ENCODE measurements at places on chromosomes 1 and 21.

- peak; percentile 77 for DNase-seq
Observed at GRCh38 chr1:8439015-8439702, 121.2 kb downstream of the SLC45A1 start.

DNA sequence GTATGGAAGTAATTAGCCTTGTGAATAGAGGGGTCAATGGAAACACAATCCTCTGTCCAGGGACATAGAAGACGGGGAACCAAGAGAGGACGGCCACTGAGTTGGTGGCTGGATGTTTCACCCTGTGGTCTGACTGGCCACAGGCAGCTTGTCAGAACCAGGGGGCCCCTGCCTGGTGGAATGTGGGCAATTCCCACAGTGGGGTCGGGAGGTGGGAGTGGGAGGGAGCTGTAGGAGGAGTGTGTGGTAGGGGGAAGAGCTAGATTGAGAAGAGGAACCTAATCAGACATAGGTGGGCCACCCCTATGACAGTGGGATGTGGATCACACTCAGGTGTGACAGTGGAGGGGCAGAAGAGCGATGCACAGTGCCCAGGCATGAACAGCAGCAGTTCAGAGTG is 31.3 kb downstream of the TRIM62 start:
- DNase-seq, result no peak

DNA sequence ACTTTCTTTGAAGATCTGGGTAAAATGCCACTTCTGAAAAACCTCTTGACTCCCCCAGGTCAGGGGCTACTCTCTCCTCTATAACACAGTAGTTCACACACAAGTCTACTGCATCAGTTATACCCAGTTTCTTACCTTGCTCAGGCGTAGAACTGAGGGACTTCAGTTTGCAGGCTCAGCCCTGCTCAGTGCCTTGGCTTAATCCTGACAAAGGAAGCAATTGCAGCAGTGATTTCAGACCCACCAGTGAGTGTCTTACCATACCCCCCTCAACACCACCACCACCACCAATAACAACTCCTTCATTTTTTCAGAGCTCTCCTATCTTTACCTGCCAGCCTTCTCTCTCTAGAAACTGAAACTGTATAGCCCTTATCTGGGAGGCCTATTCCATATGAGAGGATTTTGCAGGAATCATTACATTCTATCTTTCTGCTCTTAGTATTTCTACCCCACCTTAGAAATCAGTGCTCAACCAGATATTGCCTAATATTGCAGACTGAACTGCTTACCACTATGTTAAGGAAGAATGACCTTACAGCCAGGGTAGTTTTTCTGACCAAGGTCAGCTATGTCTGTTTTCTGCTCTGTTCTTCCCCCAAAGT is 105.5 kb upstream of the S1PR1 start:
- no peak for DNase-seq

DNA sequence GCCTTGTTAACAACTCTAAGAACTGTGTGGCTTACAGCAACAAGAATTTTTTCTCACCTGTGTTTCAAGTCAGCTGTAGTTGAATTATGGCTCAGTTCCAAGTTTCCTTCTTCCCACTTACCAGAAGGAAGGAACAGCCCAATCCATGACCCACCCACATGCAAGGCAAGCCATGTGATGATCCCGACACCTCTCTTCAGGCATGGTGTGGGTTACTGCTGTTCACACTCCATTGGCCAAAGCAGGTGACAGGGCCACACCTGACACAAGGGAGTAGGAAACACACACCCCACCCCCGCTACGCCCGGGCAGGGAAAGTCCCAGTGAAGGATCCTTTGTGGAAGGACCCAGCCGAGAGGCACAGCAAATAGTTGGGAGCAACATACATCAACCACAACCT is 36.3 kb downstream of the KCNJ15 start:
- DNase-seq, result no peak

GRCh38 chr21:25997788-25998611 is 172.6 kb downstream of the APP start:
- DNase-seq, result no peak

DNA sequence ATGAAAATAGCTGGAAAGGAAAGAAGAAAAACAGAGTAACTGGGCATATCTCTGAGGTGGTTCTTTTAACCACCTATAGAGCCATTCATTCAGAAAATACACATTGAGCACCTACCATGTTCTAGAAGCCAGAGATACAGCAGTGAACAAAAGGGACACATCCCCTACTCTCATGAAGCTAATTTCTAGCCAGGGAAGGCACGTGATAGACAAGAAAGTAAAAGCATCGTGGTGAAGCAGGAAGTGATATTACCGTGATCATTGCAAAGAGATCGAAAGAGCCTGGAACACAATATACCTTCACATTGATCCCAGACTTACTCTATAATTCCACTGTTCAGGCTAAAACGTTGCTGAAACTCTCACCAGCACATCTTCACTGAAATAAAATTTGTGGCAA is 76.0 kb downstream of the TIAM1 start:
- no peak for DNase-seq

GRCh38 chr1:60225486-60225885 is 151.9 kb upstream of the C1orf87 start:
- DNase-seq, result no peak

GRCh38 chr1:223429313-223429731 is 36.1 kb downstream of the CCDC185 start:
- no peak for DNase-seq

DNA sequence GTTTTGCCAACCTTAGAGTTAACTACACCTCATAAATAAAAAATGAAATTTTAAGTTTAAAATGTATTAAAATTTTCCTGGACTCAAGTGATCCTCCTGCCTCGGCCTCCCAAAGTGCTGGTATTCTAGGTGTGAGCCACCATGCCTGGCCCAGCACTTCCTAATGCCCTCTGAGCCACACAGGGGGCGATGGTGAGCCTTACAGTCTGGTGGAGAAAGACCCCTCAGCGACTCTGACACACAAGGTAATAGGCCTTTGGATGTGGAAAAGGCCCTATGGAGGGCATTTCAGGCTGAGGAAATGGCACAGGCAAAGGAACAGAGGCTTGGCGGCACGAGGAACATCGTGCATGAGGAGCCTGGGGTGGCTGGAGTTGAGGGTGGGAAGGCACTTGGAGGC is 6.7 kb downstream of the CITED4 start:
- DNase-seq, result peak; percentile 45

- peak; percentile 53 for DNase-seq
Observed at GRCh38 chr1:110155878-110156522, 5.7 kb downstream of the SLC6A17 start.

- peak; percentile 16 for DNase-seq
Observed at GRCh38 chr1:244839656-244840055, 4.2 kb downstream of the COX20 start.

- DNase-seq, result no peak
Observed at GRCh38 chr1:159968901-159969300, 14.9 kb upstream of the SLAMF9 start.

DNA sequence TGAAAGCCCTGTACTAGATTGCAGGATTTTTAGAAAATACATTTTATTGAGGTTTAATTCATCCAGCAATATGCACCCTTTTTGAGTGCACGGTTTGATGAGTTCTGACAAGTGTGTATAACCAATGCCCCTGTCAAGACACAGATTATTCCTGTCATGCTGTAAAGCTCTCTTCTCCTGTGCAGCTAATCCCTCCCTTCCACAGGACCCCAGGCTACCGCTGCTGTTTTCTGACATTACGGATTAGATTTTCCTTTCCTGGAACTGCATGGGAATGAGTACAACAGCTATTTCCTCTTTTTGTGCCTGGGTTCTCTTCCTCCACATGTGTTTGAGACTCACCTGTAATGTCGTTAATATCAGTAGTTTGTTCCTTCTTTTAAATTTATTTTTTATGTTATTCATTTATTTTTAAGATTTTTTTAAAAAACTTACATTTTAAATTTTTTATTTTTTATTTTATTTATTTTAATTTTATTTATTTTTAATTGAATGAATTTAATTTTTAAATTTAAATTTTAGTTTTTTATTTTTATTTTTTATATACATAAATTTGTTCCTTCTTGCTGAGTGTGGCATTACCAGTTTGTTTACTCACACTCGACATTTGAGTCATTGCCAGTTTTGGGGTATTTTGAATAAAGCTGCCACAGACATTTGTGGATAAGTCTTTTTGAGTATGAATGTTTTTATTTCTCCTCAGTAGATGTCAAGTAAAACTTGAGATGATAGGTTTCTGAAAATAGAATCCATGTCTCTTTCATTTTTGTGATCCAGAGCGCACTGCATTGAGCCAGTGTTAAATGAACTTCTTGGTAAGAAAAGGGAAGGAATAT is 79.0 kb upstream of the B3GALT5 start:
- DNase-seq, result no peak

- DNase-seq, result peak; percentile 29
Observed at GRCh38 chr1:116377541-116378529, 4.8 kb downstream of the ATP1A1 start.

DNA sequence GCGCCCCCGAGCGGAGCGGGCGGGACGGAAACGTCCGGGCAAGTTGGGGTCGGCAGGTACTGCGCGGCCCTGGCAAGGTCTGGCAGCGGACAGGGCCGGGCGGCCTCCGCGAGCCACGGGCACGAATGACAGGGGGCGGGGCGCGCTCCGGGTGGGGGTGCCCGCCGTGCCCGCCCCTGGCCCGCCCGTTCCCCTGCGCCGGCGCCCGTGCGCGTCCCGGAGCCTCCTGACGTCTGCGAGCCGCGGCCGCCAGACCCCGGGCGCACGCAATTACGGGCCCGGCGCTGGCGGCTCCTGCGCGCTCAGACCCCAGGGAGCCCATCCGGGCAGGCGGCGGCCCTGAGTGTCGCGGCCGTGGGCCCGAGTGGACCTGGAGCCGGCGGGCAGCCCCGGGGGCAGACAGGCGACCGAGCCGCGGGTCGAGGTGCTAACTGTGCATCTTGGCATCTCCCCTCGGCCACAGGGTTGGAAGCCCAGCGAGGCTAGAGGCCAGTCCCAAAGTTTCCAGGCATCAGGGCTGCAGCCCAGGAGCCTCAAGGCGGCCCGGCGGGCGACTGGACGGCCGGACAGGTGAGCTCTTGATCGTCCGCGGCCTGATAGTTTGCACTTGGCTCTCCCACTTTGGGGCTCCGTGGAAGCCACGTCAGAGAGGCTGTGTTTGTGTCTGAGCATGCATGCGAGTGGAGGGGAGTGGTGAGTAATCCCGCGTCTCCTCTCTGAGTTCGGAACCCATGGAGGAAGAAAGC is 918 bp downstream of the MIB2 start:
- DNase-seq, result peak; percentile 69

DNA sequence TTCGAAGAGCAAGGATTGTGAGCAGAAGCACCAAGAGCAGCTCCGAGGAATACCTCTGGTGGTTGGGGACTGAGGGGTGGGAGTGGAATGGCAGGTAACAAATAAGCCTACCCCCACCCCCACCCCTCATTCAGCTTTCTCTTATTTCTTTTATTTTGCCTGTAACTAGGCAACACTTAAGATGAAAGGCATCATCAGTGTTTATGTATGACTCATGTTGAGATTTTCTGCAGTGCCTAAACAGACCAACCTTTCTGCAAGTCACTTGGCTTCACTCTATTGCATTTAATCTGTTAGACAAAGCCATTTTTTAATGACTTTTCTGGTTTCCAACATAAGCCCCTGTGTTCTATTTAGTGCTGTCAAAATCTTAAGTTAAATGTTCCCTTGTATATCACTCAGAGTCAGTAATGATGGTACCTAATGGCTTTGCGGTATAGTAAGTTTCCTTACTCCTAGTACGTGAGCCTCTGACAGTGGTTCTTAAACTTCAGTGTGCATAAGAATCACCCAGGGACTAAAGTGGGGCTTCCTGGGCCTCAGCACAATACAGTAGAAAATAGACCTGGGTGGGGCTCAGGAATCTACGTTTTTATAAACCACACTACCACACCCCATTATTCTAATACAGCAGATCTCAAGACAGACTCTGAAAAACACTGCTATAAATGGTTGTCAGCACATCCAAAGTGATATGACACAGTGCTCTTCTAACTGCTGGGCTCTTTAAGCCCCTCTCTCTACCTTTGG is 19.9 kb downstream of the CASQ2 start:
- DNase-seq, result no peak

- no peak for DNase-seq
Observed at GRCh38 chr1:93576746-93577145, 104.9 kb downstream of the BCAR3 start.

GRCh38 chr1:161180639-161181038 is 3.3 kb upstream of the B4GALT3 start:
- DNase-seq, result no peak

DNA sequence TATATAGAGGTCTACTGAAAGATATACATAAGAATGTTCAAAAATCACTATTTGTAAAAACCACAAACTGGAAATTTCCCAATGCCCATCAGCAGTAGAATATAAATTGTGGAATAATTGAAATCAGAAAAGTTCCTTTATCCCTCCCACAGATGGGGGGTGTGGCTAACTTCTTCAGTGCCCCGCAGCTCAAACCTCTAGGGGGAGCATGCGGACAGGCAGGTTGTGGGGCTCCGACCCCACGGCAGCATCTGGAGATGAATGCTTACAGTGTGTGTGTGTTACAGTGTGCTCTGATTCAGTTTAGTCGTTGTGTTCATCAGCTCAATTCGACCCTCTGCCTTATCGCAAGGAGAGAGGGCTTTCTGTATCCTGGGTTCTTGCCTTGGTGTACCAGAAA is 262.1 kb upstream of the LRRC7 start:
- peak; percentile 33 for DNase-seq

- DNase-seq, result no peak
Observed at GRCh38 chr21:33760641-33761440, 118.5 kb downstream of the ITSN1 start.

DNA sequence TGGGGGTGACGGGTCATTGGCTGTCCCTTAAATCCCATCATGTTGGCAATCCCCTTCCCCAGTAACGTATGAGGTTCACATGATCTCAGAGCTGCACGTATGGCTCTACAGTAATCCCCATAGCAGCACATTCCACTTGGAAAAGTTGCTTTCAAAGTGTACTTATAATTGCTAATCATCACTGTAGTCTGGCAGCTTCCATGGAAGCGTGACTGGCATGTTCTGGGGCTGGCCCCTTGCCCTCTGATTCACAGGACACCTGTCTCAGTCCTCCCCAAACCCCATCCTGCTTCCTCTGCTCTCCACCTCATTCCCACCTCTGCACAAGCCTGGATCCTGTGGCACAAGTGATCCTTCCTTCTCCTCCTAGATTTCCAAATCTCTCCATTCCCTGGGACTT is 102.2 kb downstream of the TSEN15 start:
- no peak for DNase-seq
